Activated CD4-positive, alpha-beta T cell treated with anti-CD3 and anti-CD28 coated beads, Interleukin-2, amount 50 U/mL, for 48 hours (primary cell): ENCODE measurements at places on chromosomes 7 and 10.

- DNase-seq: no peak
Measured at GRCh38 chr10:114526126-114526503, 121.8 kb upstream of the AFAP1L2 start.

GRCh38 chr7:97871659-97872024 lies 566 bp downstream of the ASNS start:
- DNase-seq: no peak

DNA sequence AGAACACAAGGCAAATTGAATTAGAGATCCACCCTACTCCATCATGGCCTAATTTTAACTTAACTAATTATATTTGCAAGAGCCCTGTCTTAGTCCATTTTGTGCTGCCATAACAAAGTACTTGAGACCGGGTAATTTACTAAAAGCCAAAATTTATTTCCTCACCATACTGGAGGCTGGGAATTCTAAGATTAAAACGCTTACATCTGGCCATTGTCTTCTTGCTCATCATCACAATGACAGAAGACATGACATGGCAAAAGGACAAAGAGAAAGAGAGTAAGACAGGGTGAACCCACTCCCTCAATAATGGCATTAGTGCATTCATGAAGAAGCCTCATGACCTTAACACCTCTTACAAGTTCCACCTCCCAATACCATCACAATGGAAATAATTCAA lies 1068.6 kb downstream of the DNAJB9 start:
- no peak for DNase-seq

DNA sequence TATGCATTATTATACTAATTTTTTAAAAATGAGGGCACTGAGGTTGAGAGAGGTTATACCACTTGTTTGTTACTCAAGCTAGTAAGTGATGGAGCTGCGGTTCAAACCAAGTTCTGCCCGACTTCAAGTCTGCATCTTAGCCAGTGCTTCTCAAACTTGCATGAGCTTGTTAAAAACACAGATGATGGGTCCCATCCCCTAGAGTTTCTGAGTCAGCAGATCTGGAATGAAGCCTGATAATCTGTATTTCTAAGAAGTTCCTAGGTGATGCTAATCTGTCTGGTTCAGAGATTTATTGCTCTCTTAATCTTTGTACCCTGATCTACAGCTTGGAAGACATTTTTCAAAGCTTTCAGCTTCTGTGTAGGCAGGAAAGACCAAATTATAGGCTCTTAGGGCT lies 67.7 kb upstream of the CC2D2B start:
- no peak for DNase-seq

DNA sequence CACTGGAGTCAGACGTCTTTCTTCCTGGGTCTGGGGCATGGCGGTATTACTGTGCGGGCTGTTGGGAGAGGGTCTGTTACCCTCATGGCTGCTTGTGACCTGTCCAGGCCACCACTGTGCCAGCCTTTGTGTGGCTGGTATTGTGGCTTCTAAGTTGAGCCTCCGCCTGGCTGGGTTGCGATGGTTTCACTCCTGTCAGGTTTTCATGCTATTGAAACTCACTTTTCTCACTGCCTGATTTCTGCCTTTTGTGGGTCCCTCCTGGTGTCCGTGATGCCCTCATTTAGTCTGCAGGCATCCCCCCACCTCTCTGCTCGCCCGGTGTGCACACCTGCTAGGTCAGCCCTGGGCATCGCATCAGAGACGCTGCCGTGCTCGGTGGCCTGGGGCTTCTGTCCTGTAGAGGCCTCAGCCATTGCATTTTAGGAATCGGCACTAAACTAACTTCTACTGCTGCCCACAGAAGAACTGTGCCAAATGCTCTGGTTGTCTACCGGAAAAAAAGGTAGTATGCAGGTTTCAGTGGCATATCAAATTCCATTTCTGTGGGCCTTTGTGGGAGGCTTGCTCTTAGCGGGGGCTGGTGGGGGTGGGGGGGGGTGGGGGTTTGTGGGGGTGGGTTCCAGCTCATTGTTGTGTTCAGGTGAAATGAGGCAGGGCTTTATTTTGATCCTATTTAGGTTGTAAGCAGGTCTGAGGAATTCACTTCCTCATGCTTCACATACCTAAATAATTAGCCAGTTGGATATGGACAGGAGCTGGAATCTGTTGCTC lies 64.3 kb downstream of the MGMT start:
- no peak for DNase-seq

DNA sequence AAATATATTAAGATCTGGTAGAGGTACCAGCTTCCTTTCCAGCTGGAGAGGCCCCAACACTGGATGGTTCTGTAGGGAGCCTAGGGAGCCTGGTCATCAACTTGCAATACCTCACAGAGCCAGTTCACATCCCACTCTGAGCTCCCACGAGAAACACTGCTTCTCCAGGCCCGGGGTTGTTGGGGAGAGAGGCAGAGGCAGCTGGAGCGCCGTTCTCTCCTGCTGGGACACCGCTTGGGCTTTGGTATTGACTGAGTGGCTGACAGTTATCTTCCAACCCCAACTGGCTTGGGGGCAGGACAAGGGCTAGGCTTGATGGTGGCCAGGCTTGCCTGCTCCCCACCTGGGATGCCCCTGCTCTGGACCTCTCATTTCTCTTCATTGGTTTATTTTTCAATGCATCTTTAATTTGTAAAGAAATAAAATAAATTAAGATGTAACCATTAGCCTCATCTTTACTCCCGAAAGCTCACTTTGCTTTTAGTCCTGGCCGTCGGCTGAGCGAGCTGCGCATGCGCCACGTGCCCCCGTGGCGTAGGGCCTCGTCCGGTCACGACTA lies 10.0 kb upstream of the CHCHD1 start:
- no peak for DNase-seq

- DNase-seq: no peak
Measured at GRCh38 chr7:14717816-14718215, 184.7 kb downstream of the DGKB start.

GRCh38 chr10:31515819-31516402 lies 196.9 kb downstream of the ZEB1 start:
- no peak for DNase-seq

- DNase-seq: no peak
Measured at GRCh38 chr10:35743851-35744250, 101.8 kb upstream of the FZD8 start.

- no peak for DNase-seq
Measured at GRCh38 chr7:69259445-69259844, 338.8 kb upstream of the AUTS2 start.

DNA sequence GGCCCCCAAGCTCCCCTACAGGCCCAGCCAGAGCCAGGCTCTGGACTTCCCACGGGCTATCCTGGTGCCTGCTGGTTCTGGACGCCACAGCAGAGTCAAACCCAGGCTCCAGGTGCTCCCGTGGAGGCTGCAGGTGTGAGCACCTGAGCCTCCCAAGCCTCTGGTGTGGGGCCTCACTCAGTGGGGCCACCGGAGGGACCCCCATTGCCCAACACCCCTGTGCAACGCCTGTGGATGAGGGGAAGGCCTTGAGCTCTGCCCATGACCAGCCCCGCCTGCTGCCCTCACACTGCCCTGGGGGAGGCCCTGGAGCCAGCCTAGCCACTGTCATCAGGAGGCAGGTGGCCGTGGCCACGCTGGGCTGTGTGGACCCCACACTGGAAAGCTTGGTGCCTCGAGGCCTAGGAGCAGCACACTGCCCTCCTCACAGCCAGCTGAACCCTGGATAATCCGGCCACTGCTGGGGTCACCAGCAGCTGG lies 229.3 kb downstream of the MAD1L1 start:
- DNase-seq: no peak

- DNase-seq: no peak
Measured at GRCh38 chr7:80184693-80185092, 50.1 kb downstream of the GNAI1 start.

DNA sequence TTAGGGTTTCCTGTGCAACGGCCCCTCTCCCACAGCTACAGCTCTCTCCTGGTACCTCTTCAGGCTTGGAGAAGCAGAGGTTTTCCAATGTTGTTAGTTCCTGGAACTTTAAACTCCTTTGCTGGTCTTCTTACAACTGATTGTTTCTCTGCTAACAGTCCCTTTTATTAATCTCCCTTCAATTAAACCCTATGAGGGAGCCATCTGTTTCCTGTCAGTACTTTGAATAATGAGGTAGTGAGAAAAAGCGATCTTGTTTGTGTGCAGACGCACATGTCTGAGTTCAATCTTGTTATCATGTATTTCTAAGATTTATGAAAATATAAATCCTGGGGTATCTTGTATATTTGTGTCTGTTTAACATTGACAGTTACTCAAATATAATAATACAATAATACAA lies 102.4 kb downstream of the MDFIC start:
- DNase-seq: no peak

- no peak for DNase-seq
Measured at GRCh38 chr10:11450427-11450826, 161.0 kb downstream of the USP6NL start.

DNA sequence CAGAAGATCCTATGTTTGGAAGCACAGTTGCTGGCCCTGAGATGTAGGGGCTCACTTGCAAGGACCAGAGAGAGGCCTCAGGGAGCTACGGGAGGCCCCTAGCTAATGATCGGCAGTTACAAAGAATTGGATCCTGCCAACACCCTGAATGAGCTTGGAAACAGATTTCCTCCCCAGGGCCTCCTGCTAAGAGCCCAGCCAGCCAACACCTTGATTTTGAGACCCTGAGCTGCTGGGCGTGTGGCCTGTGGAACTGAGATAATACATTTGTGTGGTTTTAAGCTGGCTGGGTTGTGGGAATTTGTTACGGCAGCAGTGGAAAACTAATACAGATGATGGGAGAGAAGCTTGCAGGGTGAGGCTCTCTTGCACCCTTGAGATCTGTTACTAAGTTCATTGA lies 3.9 kb downstream of the DOCK1 start:
- DNase-seq: no peak

DNA sequence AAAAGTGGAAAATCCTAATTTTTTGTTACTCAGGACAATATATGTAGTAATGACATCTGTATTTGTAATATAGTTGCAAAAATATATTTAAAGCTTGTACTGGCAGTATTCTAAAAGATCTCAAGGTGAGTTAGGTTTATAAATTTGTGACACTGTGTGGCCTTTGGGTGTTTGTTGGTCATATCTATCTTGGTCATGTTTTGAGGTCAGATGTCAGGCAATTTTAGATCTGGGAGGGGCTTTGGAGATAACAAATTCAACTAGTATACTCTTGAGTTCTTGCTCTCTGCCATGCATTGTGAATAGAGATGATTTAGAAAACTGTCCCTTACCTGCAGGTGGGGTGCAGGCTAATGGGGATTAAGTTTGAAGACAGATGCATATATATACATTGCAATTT lies 3.1 kb downstream of the TBC1D12 start:
- DNase-seq: no peak

GRCh38 chr7:21762469-21762868 lies 183.2 kb downstream of the CDCA7L start:
- no peak for DNase-seq

DNA sequence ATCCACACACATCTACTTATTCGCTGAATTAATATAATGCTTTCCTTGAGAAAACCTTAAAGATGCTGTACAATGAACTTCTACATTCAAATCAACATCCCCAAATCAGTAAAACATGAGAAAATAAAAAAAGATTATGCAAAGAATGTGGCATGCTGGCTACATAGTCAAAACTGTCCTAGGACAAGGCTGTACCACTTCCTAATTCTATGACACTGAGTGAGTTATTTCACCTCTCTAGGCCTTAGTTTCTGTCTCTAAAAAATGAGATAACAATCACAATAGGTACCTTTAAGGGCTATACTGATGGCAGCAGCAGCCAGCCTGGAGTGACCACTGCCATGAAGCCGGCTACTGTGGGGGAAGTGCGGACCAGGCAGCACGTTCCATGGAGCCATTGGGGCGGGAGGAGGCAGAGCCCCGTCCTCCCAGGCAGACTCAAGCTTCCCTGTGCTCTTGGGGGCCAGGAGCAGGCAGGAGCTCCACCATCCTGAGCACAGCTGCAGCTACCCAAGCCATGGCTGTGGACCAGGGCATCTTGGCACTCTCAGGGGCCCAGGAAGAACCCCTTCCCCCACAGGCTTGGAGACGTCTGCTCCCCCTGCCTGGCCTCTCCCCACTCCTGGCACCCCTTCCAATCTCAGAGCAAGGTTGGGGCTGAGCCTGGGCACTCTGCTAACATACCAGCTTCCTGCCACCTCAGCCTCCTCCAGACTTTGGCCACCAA lies 110.2 kb downstream of the ELAPOR2 start:
- no peak for DNase-seq
